ENCODE measurements at places on chromosomes 16 and 17.

- peak; percentile 23 for DNase-seq
Measured at GRCh38 chr17:4583782-4584100, 588 bp upstream of the SMTNL2 start.

DNA sequence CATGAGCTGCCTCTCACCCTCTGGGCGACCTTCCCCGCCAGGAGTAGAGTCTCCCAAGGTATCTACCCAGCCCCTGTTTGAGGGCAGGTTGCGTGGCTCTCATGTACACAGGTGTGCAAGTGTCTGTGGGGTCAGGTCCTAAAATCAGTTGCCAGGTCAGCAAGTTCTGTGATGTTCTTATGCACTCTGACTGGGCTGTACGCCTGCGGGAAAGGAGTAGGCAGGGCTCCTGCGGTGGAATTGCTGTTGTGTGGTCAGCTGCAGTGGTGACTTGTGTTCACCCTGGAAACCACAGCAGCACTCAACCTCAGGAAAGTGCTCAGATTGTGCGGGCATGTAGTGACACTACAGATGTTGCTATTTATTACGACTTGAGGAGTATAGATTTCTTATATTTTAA, 19.4 kb downstream of the NARF start:
- DNase-seq: no peak

- DNase-seq: no peak
Measured at GRCh38 chr17:14581186-14581830, 280.4 kb downstream of the HS3ST3B1 start.

DNA sequence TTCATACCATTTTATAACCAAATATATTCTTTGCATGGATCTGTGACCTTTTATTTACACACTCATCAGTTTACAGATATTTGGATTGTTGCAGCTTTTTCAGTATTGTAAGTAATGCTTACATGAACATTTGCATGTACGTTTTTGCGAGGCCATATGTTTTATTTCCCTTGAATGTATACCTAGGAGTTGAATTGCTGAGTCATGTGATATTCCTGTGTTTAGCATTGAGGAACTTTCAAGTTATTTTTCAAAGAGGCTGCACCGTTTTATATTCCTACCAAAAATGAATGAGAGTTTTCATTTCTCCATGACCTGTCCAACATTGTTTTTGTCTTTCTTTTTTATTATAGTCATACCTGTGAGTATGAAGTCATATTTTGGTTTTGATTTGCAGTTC, 392.1 kb downstream of the CNTNAP4 start:
- no peak for DNase-seq

GRCh38 chr17:77382966-77383612, 242.3 kb downstream of the SEC14L1 start:
- DNase-seq: no peak

DNA sequence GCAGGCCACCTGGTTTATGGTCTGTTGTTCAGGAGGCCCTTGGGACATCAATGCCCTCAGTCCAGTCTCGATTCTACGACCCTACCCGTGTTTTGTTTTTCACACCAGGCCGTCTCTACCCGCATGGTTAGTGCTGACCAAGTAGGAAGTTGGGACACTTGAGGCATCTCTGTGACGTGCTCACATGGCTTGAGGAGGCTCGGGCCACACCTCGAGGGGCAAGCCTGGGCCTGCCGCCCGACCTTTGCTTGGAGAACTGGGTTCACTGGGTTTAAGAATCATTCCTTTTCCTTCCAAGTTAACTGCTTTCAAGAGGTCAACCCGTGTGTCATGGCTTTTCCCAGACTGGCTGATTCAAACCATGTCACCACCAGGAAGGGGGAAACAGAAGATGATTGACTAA, 86.8 kb downstream of the CMIP start:
- peak; percentile 18 for DNase-seq

- DNase-seq: peak; percentile 55
Measured at GRCh38 chr17:74770498-74771318, 5.4 kb downstream of the NAT9 start.

- DNase-seq: peak; percentile 87
Measured at GRCh38 chr17:82781894-82782274, 30.0 kb downstream of the TBCD start.

- DNase-seq: no peak
Measured at GRCh38 chr17:17698869-17699351, 17.7 kb downstream of the RAI1 start.

- DNase-seq: no peak
Measured at GRCh38 chr16:50202926-50203624, 50.0 kb downstream of the TENT4B start.

GRCh38 chr17:10751563-10751962, 21.7 kb upstream of the TMEM220 start:
- DNase-seq: no peak

DNA sequence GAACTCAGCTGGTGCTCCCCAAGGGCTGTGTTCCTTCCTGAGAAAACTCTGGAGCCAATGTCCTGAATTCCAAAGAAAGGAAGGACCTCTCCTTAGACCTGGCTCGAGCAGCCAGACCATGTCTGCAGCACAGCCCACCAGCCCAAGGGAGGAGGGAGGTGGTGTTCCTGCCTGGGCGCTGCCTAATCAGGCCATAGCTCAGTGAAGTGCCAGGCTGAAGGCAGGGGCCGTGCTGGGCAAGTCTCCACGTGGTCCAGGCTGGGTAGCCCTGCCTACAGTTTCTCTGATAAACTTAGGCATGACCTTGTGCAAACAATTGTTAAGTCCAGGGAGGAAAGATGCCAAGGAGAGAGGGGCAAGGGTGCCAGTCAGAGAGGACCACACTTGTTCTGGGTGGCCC, 76.8 kb downstream of the MPRIP start:
- DNase-seq: no peak

DNA sequence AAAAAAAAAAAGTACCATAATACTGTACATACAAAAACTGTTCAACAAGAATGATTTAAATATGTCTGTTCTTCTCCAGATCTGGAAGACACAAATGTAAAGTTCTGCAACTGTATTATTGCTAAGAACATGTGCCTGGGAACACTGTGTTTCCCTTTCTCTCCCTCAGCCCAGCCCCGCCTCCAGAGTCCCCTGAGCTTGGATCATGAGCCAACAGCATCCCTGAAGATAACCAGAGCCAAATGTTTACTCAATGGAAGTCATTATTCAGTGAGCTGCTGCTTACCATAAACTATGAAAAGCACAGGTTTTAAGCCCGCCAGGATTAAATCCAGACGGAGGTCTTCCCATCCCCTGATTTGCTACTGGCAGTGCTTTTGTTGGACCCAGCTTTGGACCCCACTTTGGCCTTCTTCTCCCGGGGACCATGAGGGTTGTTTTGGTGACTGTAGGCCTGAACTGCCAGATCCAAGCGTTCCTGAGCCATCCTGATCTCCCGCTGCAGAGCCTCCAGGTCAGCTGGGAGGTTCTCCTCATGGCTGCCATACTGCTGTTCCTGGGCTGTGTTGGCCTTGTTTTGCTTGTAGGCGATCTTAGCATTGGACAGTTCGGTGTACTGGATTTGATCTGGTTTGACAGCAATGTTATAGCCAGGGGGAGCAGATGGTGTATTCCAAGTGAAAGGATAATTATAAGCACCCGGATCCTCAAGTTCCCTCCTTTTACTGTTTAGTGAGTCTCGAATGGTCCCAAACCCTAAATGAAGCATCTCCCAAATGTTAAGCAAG, 25.6 kb downstream of the GJC1 start:
- DNase-seq: no peak

- peak; percentile 53 for DNase-seq
Measured at GRCh38 chr16:22683730-22684573, 130.0 kb upstream of the HS3ST2 start.

- DNase-seq: no peak
Measured at GRCh38 chr17:28716740-28717577, 709 bp downstream of the RAB34 start.

DNA sequence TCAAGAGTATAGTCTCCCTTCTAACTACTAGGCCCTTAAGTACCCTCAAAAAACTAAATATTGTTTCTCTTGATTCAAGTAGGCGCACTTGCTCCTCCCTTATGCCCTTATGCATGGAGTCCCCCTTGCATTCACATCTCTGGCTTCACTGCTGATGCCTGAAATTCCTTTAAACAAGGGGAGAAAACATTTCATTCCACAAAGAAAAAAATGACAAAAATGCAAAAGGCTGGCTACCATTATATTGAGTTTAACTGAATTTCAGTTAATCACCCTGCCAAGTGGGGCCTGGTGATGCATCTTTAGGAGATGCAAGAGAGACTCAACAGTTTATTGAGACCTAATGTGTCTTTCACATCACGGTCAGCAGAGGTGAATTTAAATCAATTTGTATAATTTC, 35.6 kb downstream of the CRLF3 start:
- DNase-seq: no peak

DNA sequence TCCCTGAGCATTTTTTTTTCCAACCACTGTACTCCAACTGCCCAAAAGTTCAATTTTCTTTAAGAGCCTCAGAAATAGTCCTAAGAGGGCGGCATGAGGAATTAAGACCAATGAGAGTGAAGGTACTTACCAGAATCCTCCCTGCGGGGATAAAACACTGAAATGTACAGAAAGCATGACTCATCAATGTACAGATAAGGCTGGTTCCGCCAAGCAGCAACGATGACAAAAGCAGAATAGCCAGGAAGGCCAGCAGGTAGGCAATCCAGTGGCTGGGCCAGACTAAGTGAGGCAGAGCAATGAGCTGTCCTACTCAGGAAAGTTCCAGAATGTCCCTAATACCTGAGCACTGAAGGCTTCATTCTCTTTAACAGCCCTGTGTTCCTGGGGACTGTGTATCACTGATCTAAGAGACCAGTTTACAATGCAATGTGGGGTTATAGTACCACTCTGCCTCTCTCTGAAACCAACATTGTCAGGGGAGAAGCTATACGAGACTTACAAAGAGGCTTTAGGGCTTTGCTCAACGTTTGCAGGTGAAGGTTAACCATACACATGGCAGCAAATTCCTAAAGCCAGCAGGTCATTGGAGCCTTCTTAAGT, 11.0 kb upstream of the GPR139 start:
- DNase-seq: no peak

- DNase-seq: no peak
Measured at GRCh38 chr16:9757687-9758086, 424.5 kb downstream of the GRIN2A start.

DNA sequence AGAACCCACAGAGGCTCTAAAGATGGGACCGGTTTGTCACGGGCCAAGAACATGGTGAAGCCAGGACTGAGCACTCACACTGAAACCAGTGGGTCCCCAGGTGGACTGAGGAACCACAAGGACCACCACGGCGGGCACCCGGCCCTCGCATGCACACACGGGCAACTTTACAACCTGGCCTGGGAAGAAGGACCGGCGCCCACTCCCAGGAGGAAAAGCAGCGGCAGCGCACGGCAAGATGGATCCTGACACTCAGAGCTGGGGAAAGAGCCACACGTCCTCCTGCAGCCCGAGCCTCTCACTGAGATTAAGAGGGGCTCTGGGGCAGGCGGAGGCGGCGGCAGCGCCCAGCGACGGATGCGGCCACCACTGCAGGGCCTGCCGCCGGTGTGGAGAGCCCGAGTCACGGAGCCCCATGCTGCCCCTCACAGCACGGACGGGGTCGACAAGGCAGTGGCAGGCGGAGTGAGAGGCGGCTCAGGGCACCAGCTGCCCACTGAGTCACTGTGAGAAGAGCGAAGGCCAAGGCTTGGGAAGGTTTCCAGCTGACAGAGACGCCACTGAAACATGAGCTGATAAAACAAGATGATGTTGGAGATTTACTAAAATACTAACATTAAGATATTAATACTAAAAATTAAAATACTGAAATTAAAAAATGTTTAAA, 118.3 kb downstream of the ANKRD11 start:
- no peak for DNase-seq

- no peak for DNase-seq
Measured at GRCh38 chr16:48244863-48245195, 729 bp downstream of the LONP2 start.

GRCh38 chr17:2151358-2152033, 96.6 kb downstream of the HIC1 start:
- no peak for DNase-seq

DNA sequence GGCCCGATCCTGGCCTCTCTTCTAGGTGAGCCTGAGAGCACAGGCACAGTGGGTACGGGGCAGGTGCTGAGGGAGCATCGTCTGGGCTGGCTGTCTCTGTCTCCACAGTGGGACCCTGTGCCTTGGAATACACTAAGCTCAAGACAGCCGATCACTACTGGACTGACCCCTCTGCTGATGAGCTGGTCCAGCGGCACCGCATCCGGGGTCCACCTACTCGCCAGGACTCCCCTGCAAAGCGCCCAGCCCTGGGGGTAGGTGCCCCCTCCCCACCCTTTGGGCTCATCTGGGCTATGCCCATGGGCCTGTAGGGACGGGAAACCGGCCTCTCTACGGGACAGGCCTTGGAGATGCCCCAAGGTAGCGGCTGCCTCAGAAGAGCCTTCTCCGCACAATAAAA, 25.6 kb downstream of the SGSM2 start:
- DNase-seq: no peak

DNA sequence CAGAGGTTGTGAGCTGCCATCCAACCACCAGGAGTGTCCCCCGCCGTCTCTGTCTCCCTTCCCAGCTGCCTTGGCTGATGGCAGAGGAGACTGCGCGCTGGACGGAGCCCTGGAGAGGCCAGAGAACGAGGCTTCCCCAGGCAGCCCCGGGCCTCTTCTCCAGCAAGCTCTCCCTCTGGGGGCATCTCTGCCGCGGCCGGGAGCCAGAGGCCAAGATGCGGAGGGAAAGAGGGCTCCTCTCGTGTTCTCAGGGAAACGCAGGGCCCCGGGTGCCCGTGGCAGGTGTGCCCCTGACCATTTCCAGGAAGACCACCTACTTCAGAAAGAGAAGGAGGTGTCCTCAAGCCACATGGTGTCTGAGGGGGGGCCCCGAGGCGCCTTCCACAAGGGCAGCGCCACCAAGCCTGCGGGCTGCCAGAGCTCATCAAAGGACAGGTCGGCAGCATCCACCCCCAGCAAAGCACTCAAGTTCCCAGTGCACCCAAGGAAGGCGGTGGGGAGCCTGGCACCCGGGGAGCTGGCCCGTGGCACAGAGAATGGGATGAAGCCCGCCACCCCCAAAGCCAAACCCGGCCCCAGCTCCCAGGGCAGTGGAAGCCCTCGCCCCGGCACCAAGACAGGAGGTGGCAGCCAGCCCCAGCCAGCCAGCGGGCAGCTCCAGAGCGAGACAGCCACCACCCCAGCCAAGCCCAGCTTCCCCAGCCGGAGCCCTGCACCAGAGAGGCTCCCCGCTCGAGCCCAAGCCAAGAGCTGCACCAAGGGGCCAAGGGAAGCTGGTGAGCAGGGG, 14.8 kb upstream of the ZFPM1 start:
- no peak for DNase-seq

- DNase-seq: no peak
Measured at GRCh38 chr16:54431997-54432896, 145.7 kb upstream of the IRX3 start.

GRCh38 chr16:67549240-67549639, 13.1 kb upstream of the CTCF start:
- no peak for DNase-seq

- no peak for DNase-seq
Measured at GRCh38 chr16:50440991-50441390, 72.2 kb upstream of the BRD7 start.

- DNase-seq: no peak
Measured at GRCh38 chr16:16037521-16037920, 88.1 kb downstream of the ABCC1 start.

GRCh38 chr16:85554889-85555718, 58.0 kb upstream of the GSE1 start:
- DNase-seq: peak; percentile 72

- DNase-seq: peak; percentile 38
Measured at GRCh38 chr17:14739656-14740431, 439.0 kb downstream of the HS3ST3B1 start.

GRCh38 chr16:11255737-11256660, at the start of gene SOCS1:
TSS of gene SOCS1 (minus strand) at chr16:11256204. CDS start at chr16:11255478, 726 bp downstream.
- peak; percentile 87 for DNase-seq

GRCh38 chr17:81715107-81715871, 3.2 kb downstream of the SLC25A10 start:
- DNase-seq: no peak

GRCh38 chr17:44222112-44222869, 2.8 kb upstream of the UBTF start:
- DNase-seq: peak; percentile 55

Data from suppressor macrophage (primary cell).